Stimulated activated memory B cell treated with anti-CD40 and anti-IgM and Interleukin-4, amounts not matched to agents 10 μg/mL and 1 μg/mL and 100 μg/mL, for 72 hours (primary cell): ENCODE measurements at places on chromosomes 3 and 15.

- ATAC-seq, result no peak
These were observed 307.3 kb downstream of the ZIC4 start for GRCh38 chr3:147099076-147099475.

DNA sequence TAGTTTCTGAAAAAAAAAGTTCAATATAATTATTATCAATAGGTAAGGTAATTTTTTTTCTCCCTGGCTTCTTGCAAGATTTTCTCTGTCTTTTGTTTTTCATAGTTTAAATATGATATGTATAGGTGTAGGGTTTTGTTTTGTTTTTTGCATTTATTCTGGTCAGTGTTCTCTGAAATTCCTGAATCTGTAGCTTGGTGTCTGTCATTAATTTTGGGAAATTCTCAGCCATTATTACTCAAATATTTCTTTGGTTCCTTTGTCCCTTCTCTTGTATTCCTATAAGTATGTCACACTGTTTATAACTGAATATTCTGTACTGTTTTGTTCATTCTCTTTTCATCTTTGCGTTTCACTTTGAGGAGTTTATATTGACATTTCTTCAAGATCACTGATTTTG is 22.1 kb downstream of the IQCH start:
- no peak for ATAC-seq

DNA sequence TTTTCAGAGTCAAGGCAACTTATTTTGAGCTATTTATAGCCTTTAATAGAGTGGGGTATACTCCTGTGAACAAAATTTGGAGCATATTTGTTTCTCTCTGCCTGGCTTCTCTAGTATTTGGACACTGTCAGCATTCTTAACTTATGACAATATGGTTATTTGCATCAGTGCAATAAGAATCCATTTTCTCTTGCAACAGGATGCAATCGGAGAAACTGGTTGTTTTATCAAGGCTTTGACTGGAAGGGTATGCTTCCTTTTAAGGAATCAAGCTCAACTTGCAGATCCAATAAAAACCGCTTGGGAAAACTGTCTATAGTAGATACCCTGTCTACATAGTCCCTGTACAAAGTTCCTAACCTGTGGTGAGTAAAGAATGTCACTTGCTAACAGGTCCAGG is 106.7 kb downstream of the DPH6 start:
- ATAC-seq, result no peak

- no peak for ATAC-seq
These were observed 7.4 kb upstream of the ANO10 start for GRCh38 chr3:43629257-43629656.

DNA sequence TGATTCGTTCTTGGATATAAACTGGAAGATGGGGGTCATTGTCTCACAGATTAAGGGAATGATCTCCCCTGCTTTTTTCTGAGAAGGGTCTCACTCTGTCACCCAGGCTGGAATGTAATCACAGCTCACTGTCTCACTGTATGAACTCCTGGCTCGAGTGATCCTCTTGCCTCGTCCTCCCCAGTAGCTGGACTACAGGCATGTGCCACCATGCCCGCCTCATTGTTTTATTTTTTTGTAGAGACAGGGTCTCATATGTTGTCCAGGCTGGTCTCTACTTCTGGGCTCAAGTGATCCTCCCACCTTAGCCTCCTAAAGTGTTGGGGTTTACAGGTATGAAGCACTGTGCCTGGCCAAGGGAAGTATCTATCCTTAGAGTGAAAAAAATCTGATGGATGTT is 5.4 kb downstream of the OXSR1 start:
- no peak for ATAC-seq

GRCh38 chr3:62556121-62556815 is 182.9 kb upstream of the FEZF2 start:
- ATAC-seq, result no peak

DNA sequence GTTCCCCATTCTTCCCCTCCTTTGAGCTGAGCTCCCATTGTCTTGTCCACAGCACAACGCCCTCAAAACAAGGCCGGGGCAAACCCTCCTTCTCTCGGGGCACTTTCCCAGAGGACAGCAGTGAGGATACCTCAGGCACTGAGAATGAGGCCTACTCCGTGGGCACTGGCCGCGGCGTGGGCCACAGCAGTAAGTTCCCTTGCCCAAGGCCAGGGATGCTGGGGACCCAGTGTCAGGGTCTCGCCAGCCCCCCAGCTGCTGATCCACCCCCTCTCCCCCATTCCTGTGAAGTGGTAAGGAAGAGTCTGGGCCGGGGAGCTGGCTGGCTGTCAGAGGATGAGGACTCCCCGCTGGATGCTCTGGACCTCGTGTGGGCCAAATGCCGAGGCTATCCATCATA is 4.2 kb upstream of the OGG1 start:
- no peak for ATAC-seq

- no peak for ATAC-seq
These were observed 21.0 kb downstream of the ZNF385D start for GRCh38 chr3:21729888-21730459.

GRCh38 chr3:148389916-148390315 is 307.8 kb upstream of the AGTR1 start:
- ATAC-seq, result no peak

GRCh38 chr3:35678643-35679161 is 39.4 kb downstream of the ARPP21 start:
- no peak for ATAC-seq

DNA sequence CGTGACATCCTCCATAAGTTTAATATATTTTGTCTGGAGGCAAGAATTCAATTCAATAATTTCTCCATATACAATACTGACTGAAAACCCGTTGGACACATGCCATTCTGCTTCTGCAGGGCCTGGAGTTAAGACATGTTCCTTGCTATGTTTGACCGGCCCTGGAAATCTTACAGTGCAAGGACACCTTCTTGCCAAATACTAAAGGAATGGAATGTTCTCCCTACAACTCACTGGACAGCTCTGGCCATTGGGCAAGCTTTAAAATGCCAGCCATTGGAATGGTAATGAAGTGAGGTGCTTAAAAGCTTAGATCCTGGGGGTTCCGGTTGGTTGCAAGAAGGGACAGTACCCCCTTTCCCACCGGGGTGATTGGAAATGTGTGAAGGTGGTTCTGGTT is 329.8 kb upstream of the PROK2 start:
- no peak for ATAC-seq

DNA sequence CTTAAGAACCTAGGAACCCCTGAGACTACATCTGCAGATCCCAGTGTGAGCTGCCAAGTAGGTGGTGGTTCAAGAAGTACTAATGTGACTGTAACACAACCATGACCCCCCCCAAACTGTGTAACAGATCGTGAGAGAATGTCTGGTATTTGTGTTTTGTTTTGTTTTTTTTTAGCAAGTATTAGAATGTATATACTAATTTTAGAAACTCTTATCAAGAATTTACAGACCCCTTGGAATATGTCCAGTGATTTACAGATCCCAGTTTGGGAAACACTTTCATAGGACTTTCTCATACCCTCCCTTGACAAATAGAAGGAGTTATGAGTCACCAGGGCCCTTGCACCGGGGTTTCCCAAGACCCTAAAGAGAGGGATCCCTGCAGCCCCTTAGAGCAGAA is 79.8 kb downstream of the SEMA5B start:
- no peak for ATAC-seq

- no peak for ATAC-seq
These were observed 21.3 kb upstream of the GATM start for GRCh38 chr15:45399381-45400212.

DNA sequence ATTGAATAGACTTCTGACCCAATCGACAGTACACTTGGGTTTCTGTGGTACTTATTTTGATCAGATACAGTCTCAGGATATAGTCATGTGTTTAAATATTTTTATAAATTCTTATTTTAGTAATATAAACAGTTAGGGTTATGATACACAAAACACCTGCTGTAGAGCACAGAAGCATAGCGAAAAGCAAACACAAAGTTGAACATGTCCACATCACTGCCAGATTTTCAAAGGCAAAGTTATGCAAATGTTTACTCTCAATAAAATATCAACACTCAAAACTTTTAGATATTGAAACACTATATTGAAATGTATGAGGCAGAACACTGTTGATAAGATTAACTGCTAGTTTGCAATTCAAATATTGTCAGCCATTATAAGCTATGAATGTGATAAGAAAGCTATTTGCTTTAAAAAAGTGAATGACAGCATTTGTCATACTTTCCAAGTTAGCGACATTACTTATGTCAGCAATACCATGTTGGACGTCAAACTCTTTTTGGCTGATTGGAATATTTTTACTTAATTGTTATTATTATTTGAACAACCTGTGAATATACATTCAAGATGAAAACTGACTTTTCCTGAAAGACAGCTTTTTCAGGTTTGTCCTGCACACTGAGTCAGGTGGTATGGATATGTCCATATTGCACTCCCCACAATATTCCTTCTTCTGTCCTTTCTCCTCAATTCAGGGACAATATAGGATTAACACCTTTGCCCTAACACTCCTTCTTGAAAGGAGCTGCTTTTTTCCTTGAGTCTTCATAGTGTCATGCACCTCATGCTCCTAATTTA is 367.1 kb downstream of the EPHA3 start:
- no peak for ATAC-seq
